Cortex of kidney (tissue), 1 donor: ENCODE measurements at places on chromosomes 13 and 19.

GRCh38 chr19:3404324-3405260, 38.2 kb downstream of the NFIC start:
- no peak for DNase-seq

DNA sequence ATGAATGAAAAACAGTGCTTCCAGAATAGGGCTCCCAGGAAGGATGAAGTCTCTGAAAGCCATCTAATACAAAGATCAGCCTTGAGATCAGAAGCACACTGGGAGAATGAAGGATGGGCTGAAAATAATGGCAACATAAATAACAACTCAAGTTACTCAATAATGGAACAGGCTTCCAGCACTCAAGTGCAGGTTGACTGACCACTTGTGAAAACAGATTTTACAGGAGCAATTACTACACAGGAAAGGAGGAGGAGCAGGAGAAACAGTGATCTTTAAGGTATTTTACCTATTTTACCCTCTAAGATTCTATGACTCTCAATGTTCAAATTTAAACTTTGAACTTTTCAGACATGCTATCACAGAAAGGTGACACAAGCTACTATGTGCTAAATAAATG, 106.0 kb downstream of the USP12 start:
- DNase-seq, result no peak

- DNase-seq, result no peak
Measured at GRCh38 chr19:48511321-48511731, 309 bp downstream of the LMTK3 start.

- no peak for DNase-seq
Measured at GRCh38 chr19:50821622-50822021, 2.0 kb downstream of the KLK1 start.

- no peak for DNase-seq
Measured at GRCh38 chr13:42673677-42674076, 99.7 kb downstream of the TNFSF11 start.

DNA sequence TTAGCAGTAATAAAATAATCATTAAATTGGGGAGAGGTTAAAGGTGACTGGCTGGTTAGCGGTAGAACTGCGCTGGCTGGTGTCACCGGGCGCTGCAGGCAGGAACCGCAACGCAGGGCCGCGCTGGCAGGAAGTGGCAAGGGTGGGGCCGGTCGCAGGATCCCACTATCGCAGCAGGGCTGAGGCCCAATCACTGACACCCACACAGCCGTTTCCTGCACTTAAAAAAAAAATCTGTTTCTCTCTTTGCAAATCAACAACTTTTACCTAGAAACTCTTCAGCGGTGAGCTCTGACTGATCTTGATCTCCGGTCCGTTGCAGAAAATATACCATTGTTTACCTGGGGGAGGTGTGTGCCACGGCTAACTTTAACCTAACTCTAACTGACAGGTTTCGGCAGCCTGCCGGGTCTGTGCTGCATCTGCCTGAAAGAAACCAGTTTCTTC, 46.9 kb downstream of the KLF2 start:
- DNase-seq, result no peak

GRCh38 chr13:98199480-98199879, 22.4 kb upstream of the RNF113B start:
- no peak for DNase-seq

- DNase-seq, result no peak
Measured at GRCh38 chr13:49533591-49534269, 38.0 kb downstream of the PHF11 start.

DNA sequence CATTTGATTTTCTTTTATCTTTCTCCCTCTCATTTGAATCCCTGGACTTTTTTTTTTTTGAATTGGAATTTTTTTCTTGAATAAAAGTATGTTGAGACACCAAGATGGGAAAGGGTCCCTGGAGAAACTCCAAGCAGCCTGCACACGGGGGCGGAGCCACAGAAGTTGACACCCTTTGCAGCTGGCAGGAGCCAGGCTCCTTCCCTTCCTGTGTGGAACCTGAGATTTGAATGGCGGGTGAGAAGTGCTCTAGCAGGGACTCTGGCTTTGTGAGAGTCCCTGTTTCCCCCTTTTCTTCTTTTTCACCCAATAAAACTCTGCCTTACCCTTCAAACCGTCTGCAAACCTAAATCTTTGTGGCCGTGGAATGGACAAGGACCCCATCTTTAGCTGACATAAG, 1381.0 kb upstream of the MIR17HG start:
- no peak for DNase-seq

DNA sequence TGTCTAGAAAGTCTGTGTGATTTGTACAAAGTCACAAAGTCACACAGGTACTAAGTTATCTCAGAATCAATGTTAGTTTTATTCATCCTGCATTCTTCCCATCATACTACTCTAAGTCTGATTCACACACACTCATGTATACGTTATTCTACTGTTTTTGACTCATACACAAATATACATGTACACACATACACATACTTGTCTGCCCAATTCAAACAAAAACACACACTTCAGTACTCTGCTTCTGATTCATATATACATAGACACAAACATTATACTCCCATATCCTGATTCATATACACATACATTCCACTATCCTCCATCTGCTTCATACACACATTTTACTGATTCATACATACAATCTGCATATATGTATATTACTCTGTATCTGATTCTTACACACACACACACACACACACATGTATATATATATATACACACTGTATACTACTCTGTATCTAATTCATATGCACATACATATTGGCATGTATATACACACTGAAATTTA, 69.3 kb downstream of the KLF12 start:
- no peak for DNase-seq

- DNase-seq, result no peak
Measured at GRCh38 chr13:50065712-50066111, 50.5 kb downstream of the KCNRG start.

DNA sequence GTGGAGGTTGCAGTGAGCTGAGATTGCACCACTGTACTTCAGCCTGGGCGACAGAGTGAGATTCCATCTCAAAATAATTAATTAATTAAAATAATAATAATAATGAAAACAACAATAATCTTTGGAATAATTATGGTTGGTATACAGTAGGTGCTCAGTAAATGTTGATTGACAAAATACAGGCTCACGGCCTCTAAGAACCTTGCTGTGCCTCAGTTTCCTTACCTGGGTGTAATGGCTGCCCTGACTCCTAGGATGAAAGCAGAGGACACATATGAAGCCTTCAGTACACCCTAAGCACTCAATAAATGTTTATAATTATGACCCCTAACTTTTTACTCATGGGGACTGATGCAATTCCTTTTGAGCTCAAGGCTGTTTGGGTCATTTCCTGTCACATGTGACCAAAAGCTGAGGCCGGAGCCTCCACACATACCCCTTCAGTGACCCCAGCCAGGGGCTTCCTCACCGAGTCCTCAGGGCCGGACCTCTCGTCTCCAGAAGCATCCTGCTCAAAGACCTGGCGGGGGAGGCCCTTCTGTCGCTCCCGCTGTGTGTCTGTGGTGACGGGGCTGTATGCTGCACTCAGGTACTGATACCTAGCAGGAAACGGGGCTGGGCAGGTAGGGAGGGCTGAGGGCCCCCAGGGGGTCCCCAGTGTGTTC, 10.5 kb downstream of the DOCK6 start:
- DNase-seq, result no peak

DNA sequence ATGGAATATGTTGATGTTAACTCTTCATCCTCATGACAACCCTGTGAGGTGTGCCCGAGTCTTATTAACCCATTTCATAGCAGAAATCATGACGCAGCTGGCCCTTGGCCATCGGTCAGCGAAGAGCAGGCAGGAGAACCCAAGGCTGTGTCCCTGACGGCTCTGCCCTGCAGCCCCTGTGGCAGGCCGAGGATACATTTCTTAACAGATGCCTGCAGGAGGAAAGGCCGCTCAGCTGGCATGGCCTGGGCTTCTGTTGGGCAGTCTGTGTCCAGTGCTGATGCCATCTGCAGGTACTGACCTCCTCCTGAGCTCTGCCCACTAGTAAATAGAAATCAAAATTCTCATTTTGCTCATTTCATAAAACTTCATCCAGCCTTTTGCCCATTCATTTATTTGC, 35.4 kb upstream of the MCF2L start:
- no peak for DNase-seq

DNA sequence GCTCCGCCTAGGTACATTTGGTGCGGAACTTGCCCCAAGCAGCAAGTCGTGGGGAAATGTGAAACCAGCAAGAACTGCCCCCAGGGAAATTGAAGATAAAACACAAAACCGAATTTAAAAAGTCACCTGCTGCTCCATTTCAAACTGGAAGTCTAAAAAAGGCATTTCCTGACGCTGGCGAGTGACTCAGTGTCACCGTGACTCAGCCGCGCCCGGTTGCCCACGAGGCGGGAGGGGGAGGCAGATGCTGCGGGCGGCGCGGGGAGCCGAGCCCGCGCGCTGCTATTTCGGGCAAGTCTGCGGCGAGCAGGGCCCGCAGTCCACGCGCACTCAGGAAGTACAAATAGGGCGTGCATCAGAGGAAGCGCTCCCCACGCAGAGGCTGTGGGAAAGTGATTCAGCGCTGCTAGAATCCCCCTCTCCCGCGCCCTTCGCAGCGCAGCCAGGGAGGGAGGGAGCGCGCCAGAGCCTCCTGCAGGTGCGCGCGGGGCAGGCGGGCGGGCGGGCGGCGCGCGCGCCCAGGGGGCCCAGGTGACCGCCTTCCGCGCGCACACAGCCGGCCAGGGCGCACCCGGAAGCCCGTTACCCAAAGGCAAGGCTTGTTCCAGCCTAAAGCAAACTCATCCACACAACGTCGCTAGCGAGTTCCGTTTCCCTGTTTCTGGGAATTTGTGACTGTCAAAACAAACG, 168.8 kb downstream of the COL4A1 start:
- no peak for DNase-seq

GRCh38 chr13:32381539-32381938, 46.4 kb downstream of the N4BP2L1 start:
- DNase-seq, result no peak

DNA sequence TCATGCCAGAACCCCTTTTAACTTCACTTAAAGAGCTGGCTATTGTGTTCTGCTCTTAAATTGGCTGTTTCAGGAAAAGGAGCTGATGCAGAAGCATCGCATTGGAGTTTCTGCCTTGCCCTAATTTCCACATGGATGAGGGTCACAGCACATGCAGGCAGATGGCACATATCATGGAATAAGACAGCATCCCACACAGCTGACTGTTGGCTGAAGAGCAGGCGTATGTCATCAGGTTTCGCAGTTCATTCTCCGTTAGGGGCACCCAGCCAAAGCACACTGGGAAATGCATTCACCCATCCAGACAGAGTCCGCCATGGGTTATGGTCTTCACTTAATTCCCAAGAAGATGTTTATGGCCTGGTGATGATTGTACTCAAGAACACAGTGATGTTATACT, 572.5 kb downstream of the LIG4 start:
- no peak for DNase-seq

DNA sequence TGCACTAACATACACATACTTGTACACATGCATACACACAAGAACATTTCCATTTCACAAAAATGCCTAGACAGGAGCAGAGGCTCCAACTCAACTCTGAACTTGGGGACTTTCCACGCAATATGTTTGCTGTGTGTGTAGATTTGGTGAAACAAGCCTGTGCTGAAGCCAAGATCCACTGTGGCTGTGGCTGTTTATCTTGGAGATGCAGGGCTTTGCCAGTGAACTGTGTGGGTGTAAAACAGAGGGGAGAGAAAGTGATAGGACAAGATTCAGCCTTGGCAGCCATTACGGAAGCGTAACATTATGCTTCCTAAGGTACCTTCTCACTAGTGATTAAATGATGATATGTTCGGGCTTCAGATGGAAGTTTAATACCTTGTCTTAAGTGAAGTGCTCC, 73.2 kb upstream of the MBNL2 start:
- no peak for DNase-seq

GRCh38 chr13:29239653-29240525, 355.6 kb downstream of the SLC7A1 start:
- DNase-seq, result no peak
